CD4-positive, alpha-beta T cell treated with Interferon alpha-2 for 1 hour (primary cell): ENCODE measurements at places on chromosomes 11 and 22.

DNA sequence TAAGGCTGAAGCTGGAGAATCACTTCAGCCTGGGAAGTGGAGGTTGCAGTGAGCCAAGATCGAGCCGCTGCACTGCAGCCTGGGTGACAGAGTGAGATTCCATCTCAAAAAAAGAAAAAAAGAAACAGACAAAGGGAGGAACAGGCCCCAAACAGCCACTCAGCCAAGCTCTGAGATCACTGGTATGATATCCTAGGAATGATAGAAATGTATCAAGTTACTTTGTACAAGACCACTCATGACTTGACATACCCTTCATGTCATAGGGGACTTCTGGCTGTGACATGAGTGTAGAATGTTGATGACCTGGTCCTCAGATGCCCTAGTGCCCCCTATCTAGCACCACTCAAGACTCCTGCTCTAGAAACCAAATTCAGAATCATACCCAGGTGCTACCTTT is 216.5 kb downstream of the NAV2 start:
- no peak for DNase-seq

DNA sequence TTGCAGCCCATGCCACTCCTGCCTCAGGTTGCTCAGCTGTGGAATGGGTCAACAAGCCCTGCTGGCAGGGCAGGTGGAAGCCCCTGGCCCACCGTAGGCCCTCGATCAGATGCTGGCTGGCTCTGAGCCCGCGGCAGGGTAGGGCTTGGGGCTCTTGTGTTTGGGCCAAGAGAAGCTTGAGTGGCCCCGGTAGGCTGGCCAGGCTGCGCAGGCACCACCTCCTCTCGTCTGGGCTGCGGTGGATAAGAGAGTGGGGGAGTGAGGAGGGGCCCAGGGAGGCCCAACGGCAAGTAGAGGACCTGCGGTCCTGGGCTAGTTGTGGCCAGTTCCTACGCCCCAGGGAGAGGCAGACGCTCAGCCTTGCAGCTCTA is 115.2 kb downstream of the CEP164 start:
- no peak for DNase-seq

GRCh38 chr22:40553014-40553554 is 83.4 kb downstream of the MRTFA start:
- no peak for DNase-seq

DNA sequence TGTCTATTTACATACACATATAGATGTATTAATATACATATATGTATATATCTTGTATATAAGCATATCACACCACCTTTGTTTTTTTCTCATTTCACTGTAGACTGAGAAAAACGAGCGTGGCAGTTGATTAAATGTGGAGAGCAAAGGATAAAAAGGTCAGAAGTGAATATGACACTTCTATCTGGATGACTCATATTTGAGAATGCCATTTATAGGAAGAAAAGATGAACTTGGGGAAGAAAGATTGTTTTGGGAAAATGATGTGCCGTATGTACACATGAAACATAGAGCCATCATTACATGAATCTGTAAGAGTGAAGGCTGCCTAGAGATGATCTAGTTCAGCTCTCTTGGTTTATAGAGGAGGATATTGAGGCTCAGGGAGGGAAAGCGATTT is 28.7 kb downstream of the AMOTL1 start:
- DNase-seq, result no peak

DNA sequence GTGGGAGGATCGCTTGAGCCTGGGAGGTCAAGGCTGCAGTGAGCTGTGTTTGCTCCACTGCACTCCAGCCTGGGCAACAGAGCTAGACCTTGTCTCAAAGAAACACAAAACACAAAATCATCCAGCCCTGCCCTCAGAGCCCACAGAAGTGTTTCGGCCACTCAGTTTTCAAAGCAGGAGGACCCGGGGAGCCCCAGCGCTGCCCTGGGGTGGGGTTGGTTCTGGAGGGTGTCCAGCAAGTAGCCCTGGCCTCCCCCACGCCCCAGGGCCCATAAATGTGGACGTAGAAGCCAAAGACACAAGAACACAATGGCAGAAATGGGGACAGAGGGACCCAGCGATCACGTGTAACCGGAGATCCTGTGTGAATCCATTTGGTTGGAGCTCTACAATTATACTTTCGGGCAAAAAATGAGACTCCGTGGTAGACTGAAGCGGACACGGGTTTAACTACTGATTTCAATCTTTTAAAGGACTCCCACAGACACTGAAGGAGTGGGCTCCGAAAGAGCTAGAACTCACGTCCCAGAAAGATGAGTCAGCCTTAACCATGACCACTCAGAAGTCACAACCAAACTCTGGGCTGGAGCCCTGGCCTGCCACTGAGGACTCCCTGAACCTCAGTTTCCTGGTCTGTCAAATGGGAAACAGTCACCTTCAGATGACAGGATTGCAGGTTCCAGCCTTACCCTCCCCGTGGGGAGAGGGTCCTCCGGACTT is 9.0 kb upstream of the CYTH4 start:
- no peak for DNase-seq

GRCh38 chr22:24432059-24432853 is 4.9 kb downstream of the ADORA2A start:
- no peak for DNase-seq

DNA sequence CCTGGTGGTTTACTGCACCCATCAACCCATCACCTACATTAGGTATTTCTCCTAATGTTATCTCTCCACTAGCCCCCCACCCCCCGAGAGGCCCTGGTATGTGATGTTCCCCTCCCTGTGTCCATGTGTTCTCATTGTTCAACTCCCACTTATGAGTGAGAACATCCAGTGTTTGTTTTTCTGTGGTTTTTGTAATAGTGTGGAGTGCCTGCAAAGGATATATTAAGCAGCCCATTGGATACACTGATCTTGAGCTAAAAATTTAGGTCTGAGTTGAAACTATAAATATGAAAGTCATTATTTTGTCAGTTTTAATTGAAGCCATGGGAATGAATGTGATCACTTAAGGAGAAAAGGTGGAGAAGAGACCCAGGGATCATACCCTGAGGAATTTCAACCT is 23.0 kb downstream of the MRPL48 start:
- DNase-seq, result no peak
